ENCODE measurements at places on chromosomes 5 and 9. TPM values are rescaled to one million over a fixed set of nuclear protein-coding genes. Genes with fewer than 3 reads are reported as not detected.

KCNIP1 gene
- not detected for total RNA-seq

NDST1 gene
- total RNA-seq = 104 TPM

DND1 gene
- total RNA-seq = 0.40 TPM

PLCXD3 gene
- total RNA-seq = 0.68 TPM

SPINK7 gene
- not detected for total RNA-seq

ADAMTS12 gene
- 1.3 TPM for total RNA-seq

MGAT1 gene
- total RNA-seq = 98.5 TPM

FBLL1 gene
- total RNA-seq = not detected

PCDHGB5 gene
- total RNA-seq = 5.3 TPM

PCDHGC3 gene
- total RNA-seq = 12.1 TPM

PCDHB14 gene
- 3.3 TPM for total RNA-seq

UNC5A gene
- not detected for total RNA-seq

CCL19 gene
- not detected for total RNA-seq

COL5A1 gene
- 69.3 TPM for total RNA-seq

LTC4S gene
- total RNA-seq = 3.2 TPM

ZNF883 gene
- 0.64 TPM for total RNA-seq

RANBP6 gene
- total RNA-seq = 8.6 TPM

FOXD4L4 gene
- total RNA-seq = 0.41 TPM

DOK3 gene
- 4.6 TPM for total RNA-seq

FGFR4 gene
- 15.3 TPM for total RNA-seq

OLFML2A gene
- 59.1 TPM for total RNA-seq

OTULINL gene
- 61.0 TPM for total RNA-seq

PIP5K1B gene
- 45.6 TPM for total RNA-seq

ABLIM3 gene
- total RNA-seq = 6.5 TPM

STK32A gene
- 1.6 TPM for total RNA-seq

BHMT2 gene
- total RNA-seq = 1.9 TPM

PCDHGA6 gene
- 4.0 TPM for total RNA-seq

SHOC1 gene
- total RNA-seq = not detected

ZFP37 gene
- 0.80 TPM for total RNA-seq

IL3 gene
- total RNA-seq = not detected

PCDHA1 gene
- total RNA-seq = not detected

PTGS1 gene
- total RNA-seq = 14.2 TPM

SLC46A2 gene
- not detected for total RNA-seq

PSD2 gene
- not detected for total RNA-seq
